ENCODE measurements at places on chromosomes 6 and 20. TPM values are rescaled to one million over a fixed set of nuclear protein-coding genes. Genes with fewer than 3 reads are reported as not detected.

Gene MYB
- total RNA-seq: 0.58 TPM

Gene RFX6
- not detected for total RNA-seq

Gene PPP1R3G
- total RNA-seq: 2.0 TPM

Gene MAP7
- total RNA-seq: 23.9 TPM

Gene ADGRG6
- 44.3 TPM for total RNA-seq

Data from A549 treated with Mapracorat at 1 μM for 4 hours (cell line).